Renal pelvis (tissue), 12 donors: ENCODE measurements at places on chromosomes 3 and 15.

DNA sequence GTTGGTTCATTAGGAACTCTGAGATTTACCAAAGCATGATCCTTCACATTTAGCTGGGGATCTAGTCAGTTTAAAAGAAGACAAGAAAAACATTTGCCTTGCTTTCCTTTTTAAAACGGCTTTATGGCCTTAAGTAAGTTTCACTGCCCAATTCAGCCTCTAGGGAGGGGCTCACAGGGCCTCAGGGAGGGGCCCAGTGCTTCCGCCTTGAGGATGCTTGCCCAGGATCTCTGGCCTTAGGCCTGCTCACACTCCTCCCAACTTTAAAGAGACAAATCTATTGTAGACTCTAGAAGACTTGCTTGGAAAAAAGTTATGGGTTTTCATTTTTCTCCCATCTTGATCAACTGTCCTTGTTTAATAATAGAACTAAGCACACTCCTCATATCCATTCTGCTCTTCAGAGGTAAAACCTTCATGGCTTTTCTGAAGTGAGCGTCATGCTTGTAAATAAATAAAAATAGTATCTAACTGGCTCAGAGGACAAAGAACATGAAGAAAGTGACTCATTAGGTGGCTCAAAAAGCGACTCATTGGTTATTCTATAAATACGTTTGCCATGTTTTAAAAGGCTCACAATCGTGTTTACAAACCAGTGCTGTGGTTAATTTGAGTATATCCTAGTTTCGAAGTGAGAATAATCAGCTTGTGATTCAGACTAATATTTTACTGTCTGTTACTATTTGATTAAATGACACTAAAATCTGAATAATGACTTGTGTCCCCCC, 13.7 kb downstream of the PDHB start:
- no peak for DNase-seq

GRCh38 chr3:134618478-134619300, 32.1 kb downstream of the KY start:
- DNase-seq, result no peak

- no peak for DNase-seq
These were observed 405.0 kb upstream of the IL12A start for GRCh38 chr3:159583662-159584061.

GRCh38 chr3:175426805-175427204, 567.7 kb downstream of the NAALADL2 start:
- DNase-seq, result no peak

- peak; percentile 93 for DNase-seq
These were observed 521.9 kb upstream of the PROK2 start for GRCh38 chr3:72306800-72307341.

- DNase-seq, result no peak
These were observed 66.6 kb downstream of the PIK3CB start for GRCh38 chr3:138768125-138768524.

DNA sequence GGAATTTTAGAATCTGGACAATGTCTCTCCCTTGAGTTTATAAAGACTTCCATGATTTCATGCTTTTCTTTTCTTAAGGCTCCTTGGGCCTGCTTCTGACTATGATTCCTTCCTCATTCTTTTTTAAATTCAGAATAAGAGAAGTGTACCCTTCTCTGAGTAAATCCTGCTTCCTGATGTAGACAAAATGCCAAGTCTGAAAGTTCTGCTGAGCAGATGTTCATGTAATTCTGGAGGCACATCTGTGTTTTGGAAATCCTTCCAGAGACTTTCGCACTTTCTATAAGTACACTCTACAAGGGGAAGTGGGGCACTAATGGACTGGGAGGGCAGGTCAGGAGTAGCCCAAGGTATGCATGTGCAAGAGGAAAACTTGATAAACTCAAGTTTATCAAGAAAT, 24.8 kb downstream of the TPM1 start:
- DNase-seq, result no peak

- no peak for DNase-seq
These were observed 30.2 kb downstream of the ZBTB11 start for GRCh38 chr3:101646726-101647125.

DNA sequence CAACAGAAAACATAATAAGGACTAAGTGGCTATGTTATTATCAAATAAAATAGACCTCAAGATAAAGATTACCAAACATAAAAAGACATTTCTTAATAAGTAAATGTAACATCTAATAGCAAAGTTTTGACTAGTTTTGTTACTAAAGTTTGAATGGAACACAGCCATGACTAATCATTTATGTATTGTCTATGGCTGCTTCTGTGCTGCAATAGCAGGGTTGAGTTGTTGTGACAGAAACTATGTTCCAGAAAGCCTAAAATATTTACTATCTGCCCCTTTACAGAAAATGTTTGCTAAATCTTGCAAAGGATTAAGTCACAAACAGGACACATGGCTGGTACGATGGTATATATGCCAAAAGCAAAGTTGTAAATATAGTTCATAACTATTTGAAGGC, 37.9 kb upstream of the MYH15 start:
- no peak for DNase-seq

DNA sequence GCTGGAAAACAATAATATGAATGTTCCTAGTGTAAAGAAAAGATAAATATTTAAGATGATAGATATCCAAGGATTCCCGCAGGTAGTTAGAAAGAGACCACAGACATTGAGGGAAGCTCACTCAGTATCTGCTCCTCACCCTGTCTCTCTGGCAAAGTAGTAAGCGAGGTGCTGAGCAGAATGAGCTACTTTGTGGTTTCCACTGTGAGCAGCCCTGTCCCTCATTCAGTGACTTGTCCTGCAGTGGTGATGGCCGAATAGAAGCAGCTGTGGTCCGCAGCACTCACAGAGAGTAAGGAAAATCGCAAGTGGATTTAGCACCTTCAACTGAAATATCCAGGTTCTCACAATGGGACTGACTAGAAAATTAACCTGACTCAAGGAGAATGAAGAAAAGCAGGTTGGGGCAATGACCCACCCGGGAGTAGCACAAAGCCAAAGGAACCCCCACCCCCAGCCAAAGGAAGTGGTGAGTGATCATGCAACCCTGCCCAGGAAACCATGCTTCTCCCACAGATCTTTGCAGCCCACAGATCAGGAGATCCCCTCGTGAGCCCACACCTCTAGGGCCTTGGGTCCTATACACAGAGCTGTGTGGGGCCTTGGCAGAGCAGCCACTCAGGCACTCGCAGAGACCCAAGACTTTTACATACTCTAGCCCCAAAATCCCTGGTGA, 21.8 kb upstream of the SLC25A38 start:
- DNase-seq, result no peak

- DNase-seq, result no peak
These were observed 5.9 kb downstream of the PDCD10 start for GRCh38 chr3:167728632-167729323.

- DNase-seq, result no peak
These were observed 315.5 kb downstream of the FHIT start for GRCh38 chr3:60935709-60936108.

GRCh38 chr3:32249184-32249782, 10.8 kb downstream of the CMTM8 start:
- DNase-seq, result no peak

DNA sequence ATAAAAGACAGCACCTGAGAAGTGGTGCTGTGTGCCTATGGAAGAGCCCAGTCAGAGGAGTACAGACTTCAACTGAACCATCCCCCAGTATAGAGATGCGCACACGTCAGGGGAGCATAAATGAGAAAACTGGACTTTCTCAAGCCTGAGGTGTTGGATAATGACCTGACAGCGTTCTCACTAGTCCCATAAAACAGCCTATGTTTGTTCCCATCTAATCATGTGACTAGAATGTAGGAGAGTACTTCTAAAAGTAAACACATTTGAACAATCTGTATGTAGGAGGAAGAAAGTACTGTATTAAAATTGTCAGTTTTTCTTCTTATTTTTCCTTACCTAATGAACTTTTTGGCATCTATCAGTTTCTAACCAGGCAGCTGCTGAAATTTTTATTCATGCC, 498.9 kb downstream of the CNTN4 start:
- no peak for DNase-seq

- no peak for DNase-seq
These were observed 18.9 kb upstream of the GOLGB1 start for GRCh38 chr3:121768452-121768851.
